ENCODE measurements at places on chromosomes 16 and 17.

DNA sequence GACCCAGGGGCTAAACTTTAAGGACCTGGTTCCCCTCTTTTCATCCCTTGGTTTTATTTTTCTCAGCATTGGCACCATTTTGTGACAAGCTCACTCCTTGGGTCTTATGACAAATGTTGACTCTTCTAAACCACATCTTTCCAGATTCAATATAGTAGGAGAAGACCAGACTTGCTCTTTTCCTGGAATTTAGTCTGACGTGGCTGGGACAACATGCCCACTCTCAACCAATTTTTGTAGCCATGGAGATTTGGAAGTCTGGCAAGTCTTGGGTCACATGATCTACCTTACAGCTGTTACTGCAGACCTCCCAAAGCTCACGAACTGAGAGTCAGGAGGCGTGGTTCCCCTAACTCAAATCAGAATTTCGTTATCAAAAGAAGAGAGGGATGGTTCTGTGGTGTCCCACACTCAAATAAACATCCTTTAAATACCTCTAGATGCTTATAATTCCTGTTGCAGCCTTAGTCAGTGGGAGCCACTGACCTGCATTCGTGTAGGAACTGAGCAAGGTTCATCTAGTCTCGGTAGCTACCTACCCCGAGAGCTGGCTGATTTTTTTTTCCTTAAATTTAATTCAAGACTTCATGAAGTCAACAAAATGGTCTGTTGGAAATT, 683.5 kb downstream of the MAF start:
- no peak for ATAC-seq

DNA sequence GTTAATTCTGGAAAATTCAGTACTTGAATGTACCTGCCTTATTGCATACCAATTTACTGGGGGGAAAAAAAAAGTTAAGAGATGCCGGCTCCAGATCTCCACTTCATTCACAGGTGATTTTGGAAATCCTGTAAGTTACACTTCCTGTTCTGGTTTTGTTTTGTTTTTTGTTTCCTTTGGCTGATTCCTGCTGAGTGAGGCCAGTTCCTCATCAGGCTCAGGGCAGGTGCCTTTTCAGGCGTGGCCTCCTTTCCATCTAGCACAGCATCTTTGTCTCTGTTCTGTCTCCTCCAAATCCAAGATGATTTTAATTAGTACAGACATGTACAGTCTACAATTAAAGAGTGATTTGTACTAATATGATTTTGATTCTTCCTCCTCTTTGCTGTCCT, 19.2 kb downstream of the CYB561 start:
- no peak for ATAC-seq

- no peak for ATAC-seq
Observed at GRCh38 chr17:36829676-36830075, 107.6 kb upstream of the LHX1 start.

GRCh38 chr16:58413359-58413758, 21.1 kb downstream of the GINS3 start:
- no peak for ATAC-seq

DNA sequence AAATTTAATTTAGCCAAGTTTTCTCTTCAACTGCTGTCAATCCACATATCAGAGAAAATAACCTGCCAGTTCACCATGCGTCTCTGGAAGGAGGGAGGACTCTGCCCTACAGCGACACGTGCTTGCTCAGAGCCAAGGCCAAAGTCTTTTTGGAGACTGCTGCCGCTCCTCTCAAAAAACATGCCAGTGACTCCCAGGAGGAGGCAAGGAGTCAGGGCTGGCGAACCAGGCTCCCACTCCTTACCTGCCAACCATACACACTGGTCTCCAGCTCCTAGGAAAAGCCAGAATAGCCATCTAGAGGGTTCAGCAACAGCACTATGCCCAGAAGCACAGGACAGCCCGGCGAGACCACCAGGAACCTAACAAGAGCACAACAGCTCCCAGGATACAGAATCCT, 73.0 kb downstream of the ANKRD11 start:
- no peak for ATAC-seq

DNA sequence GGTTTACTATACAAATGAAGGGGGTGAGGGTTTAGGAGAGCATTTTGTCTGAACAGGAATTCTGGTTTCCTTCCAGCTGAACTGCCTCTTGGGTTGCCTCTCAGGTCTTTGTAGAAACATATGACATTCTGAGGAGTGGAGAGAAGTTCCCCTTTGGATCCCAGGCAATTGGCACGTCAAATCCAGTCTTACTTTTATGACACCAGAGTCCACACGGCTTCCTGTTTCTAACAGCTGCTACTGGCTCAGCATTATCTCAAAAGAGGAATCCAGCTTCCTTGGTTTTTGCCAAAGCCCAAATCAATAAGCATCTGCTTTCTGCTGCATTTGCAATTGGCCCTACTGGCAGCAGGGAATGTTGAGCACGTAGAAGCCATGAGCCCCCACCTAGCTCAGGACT, 97.6 kb upstream of the FAM20A start:
- ATAC-seq = no peak

- ATAC-seq = peak; percentile 81
Observed at GRCh38 chr17:59829217-59830006, 63.3 kb downstream of the TUBD1 start.

GRCh38 chr17:69228576-69228975, at the start of gene ABCA10:
TSS of gene ABCA10 (minus strand) at chr17:69228824. CDS start at chr17:69225358, 3,466 bp downstream.
- no peak for ATAC-seq

DNA sequence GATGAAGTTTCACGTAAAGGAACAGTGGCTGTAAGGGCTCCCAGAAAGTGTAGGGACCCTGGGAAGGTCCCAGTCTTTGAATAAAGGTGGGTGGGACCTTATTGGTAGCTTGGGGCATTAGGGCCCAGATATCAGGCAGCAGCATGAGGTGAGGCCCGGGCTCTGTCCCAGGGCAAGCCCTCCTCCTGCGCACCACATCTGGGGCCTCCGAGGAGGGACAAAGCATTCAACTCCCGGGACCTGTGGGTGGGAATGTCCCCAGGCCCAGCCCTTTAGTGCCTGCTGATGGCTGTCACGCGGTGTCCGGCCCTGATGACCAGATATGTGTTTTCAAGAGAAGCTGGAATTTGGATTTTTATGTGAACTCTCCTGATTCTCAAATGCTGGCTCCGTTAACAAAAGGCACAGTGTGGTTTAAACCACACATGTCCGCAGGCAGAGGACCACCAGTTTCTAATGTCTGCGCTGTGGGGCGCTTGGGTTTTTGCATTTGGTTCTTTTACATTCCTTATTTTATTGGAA, 30.4 kb downstream of the RAI1 start:
- ATAC-seq = no peak

DNA sequence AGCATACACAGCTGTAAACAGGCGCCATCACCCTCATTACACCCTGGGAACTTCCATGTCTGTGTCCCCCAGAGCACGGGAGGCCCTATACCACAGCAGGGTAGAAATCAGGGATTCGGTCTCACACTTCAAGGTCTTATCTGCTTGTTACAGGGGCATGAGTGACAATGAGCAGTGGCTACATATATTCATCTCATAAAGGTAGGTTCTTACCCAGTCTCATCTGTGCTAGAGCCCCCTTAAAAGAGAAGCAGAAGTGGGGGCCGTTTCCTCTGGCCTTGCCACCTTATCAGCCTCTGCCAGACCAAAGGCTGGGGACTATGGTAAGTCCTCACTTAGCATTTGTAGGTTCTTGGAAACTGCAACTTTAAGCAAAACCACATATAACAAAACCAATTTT, 46.5 kb downstream of the IRX5 start:
- no peak for ATAC-seq

- no peak for ATAC-seq
Observed at GRCh38 chr17:16908273-16908672, 63.6 kb downstream of the TNFRSF13B start.

DNA sequence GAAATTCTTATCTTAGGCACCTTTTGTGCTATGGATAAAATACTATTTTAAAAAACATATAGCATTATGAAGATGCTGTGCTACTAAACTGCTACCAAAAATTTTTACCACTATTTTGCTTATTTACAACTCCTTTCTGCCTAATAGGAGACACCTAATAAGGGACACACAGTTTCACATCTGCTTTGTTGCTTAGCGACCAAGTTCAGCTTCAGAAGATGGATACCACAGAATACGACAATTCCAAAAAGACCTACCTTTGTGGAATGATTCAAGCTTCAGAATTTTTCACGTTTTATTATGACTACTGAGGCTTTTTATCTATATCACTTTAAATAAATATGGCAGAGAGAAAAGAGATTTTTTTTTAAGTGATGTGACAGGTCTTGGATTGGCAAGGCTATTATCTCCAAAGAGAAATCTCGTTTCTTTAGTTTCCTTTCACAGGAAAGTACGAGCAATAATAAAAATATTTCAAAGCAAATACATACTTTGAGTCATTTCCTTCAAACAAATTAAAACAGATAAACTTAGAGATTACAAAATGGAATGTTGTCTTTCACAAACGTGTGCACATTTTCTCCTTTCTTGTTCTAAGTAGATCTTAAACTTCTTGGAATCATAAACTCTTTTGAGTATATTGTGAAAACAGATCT, 35.4 kb downstream of the SPAG9 start:
- ATAC-seq = peak; percentile 38

GRCh38 chr17:64978138-64978537, 58.9 kb upstream of the LRRC37A3 start:
- ATAC-seq = no peak

- no peak for ATAC-seq
Observed at GRCh38 chr16:85777583-85778310, 21.6 kb downstream of the EMC8 start.

GRCh38 chr16:21986692-21987246, 14.1 kb downstream of the PDZD9 start:
- no peak for ATAC-seq

- ATAC-seq = no peak
Observed at GRCh38 chr16:2715966-2716885, 3.8 kb downstream of the PRSS27 start.

Data from activated CD4-positive, CD25-positive, alpha-beta regulatory T cell treated with anti-CD3 and anti-CD28 coated beads, Interleukin-2, amount 50 U/mL, for 24 hours (primary cell).